ENCODE measurements at places on chromosomes 7 and 10. TPM values are rescaled to one million over a fixed set of nuclear protein-coding genes. Genes with fewer than 3 reads are reported as not detected.

Gene SPDYE3
- total RNA-seq: not detected

Gene NUTM2E
- 0.27 TPM for total RNA-seq

Gene MMP21
- total RNA-seq: not detected

Gene VAX1
- total RNA-seq: not detected

Gene CALN1
- total RNA-seq: 0.11 TPM

Gene MRLN
- not detected for total RNA-seq

Gene PKD2L1
- total RNA-seq: not detected

Gene PIP
- total RNA-seq: not detected

Gene FBXL13
- total RNA-seq: 0.32 TPM

Gene MOGAT3
- total RNA-seq: not detected

Gene SLC18A3
- not detected for total RNA-seq

Gene PRRT4
- 0.23 TPM for total RNA-seq

Gene SLC39A12
- not detected for total RNA-seq

Gene HIPK2
- 23.9 TPM for total RNA-seq

Gene LEP
- not detected for total RNA-seq
